ENCODE measurements at places on chromosomes 16 and 17. TPM values are rescaled to one million over a fixed set of nuclear protein-coding genes. Genes with fewer than 3 reads are reported as not detected.

DNA sequence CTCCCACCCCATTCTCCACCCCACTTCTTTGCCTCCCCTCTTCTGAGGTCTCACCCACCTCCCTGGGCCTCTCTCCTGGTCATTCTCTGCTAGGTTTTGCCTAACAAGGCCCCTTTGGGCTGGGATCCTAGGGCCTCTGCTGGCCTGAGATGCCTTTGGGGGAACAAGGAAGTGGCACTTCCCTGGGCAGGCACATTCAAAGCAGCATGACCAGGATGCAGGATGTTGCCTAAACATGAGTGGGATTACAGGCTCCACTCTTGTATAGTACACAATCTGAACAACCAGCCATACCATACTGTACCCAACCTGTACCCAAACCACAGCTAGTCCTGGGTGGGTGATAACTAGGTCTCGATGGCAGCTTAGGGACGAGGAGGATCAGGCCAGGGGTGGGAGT, 9.0 kb downstream of the GALK1 start:
- no peak for DNase-seq

DNA sequence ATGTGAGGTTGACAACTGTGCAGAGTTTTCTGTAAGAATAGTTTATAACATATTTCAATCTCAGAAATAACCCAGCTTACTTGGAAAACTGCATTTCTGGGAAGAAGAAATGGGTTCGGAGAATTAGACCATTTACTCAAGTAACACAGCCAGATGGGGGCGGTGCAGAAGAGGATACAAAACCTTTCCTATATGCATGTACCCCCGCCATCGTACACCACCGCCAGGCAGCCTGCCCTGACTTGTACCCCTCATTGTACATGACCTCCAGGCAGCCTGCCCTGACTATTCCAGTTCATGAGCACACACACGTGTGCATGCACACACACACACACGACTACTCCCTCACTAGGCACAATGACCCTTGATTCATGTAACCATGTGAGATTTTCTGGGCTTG, 154.0 kb downstream of the C16orf78 start:
- no peak for DNase-seq

SLC52A1 gene
- not detected for total RNA-seq

GRCh38 chr17:2457913-2458312, 53.8 kb downstream of the METTL16 start:
- DNase-seq: no peak

Data from body of pancreas (tissue), 4 donors.